GM20000 (cell line): ENCODE measurements at places on chromosomes 7 and 10.

- DNase-seq = no peak
These were observed 17.0 kb upstream of the LIMK1 start for GRCh38 chr7:74066626-74067025.

GRCh38 chr7:132117636-132118035 is 458.6 kb downstream of the PLXNA4 start:
- DNase-seq = no peak

DNA sequence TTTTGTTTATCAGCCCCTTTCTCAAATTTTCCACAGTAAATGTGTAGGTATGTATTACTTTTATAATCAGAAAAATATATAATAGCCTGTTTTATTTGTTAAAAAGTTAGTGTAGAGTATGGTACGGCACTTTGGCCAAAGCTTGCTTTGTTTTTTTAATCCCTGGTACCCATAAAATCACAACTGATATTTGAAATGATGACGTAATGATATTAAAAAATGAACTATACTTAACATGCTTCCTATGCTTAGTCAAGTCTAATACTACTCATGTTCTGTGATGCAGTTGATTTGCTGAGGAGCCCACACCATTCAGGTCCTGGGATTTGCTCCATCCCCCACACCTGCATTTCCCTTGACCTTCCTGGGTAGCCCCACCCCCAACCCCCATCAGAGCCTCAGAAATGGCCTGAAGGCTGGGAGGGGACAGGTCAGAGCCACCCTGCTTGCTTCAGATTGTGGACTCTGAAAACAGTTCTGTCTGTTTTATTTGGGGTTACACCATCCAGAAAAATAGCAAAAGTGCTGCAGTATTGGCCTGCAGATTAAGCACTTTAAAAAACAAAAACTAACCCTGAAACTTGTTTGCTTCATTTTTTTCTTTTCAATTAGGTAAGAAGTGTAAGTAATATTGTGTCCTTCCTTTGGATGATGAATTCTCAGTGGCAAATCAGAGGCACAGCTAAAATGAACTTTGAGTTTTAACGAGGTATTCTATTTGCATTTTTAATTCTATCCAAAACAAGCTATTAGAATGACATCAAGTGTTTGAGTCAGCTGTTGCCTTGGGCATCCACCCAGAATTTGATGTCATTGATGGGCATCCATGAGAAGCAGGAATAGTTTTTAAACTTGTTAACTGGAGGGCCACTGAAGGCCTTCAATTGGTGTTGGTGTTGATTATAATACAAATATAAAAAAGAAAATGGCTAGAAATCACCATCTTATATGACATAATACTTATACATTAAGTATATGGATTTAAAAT is 23.3 kb downstream of the PLCE1 start:
- no peak for DNase-seq

DNA sequence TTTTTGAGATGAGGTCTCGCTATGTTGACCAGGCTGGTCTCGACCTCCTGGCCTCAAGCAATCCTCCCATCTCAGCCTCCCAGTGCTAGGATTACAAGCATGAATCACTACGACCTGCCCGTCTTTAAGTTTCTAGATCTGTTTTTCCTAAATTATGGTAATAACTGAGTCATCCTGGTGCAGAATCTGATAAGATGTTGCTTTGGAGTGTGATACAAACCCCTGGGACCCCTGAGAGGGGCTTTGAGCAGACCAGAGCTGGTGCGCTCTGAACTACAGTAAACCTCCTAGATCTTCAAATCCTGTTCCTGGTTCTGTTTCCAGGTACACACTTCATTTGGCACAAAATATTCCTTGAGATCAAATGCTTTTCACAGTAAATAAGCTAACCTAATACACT is 34.2 kb downstream of the RPP38 start:
- no peak for DNase-seq

GRCh38 chr10:35347121-35347562 is 10.8 kb downstream of the CCNY start:
- no peak for DNase-seq

- DNase-seq = no peak
These were observed 12.4 kb upstream of the FZD1 start for GRCh38 chr7:91251877-91252276.

DNA sequence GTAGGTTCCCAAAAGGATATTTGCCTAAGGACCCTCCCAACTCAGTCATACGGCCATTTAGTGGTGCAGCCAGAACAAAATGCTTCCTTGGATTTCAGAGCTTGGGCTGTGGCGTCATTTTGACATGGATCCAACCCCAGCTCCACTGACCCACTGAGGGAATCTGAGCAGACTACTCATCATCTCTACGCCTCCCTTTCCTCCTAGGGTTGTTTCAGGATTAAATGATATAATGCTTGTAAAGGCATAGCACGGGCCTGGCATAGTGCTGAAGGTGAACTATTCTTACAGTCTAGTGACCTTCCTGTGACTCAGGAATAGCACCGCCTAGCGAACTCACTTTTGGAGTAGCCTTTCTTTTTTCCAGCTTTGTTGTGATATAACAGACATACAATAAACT is 70.3 kb upstream of the LOXL4 start:
- DNase-seq = no peak

DNA sequence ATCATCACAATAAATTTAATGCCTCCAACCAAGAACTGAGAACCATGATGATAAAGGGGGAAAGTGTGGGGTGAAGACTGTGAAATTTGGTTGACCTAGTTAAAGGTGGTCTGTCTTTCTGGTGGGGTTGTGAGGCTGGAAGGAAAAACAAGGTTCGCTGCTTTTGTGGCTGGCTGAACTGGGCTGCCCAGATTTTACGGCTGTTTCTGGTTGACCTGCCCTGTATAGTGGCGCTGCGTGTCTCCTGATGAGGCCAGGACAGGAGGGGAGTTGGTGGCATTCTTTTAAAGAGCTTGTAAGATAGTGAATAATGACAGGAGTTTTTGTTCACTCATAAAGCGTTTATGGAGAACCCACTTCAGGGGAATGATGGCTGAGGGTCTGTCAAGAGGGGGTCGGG is 101.8 kb downstream of the CYP26A1 start:
- no peak for DNase-seq

- DNase-seq = no peak
These were observed 3.3 kb downstream of the JMJD1C start for GRCh38 chr10:63462442-63462841.

- DNase-seq = no peak
These were observed 138.8 kb downstream of the DKK1 start for GRCh38 chr10:52452600-52453493.

- DNase-seq = no peak
These were observed 30.7 kb downstream of the ST8SIA6 start for GRCh38 chr10:17423632-17424186.

DNA sequence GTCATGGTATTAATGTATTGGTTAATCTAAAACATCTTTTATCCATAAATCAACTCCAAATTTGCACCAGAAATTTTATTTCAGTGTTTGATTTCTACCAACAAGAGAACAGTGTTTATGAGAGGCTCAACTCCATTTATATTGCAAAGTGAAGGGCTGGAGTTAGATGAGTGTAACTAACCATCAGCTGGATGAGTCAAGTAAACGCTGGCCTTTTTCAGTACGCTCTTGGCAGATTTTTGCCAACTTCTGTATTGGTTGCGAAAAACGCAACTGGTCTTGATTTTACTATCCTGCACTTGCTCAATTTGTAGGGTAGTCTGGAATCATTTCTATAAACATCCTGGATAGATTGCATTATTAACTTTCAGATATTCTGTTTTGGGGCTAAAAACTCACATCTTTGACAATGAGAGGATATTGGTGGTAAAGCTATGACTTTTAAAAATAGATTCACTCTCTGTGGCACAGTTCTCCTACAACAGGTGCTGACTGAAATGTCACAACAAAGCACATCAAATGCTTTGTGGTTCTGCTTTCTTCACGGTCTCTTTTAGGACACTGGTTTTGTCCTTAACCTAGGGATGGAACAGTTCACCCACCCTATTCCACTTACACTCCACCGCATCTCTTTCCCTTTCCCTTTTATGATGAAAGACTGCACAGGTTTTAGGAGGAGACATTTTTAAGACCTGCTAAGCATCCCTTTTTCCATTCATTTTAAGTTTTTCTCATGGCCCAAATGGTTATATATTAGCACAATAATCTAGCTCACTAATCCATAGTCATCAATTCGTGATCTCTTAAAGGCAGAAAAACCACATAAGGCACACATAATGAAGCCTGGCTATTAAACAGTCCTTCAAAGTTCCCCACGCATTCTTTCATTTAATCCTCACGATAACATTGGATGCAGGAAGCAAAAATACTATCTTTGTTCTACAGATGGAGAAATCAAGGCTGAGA is 12.8 kb downstream of the CACNA2D1 start:
- no peak for DNase-seq

DNA sequence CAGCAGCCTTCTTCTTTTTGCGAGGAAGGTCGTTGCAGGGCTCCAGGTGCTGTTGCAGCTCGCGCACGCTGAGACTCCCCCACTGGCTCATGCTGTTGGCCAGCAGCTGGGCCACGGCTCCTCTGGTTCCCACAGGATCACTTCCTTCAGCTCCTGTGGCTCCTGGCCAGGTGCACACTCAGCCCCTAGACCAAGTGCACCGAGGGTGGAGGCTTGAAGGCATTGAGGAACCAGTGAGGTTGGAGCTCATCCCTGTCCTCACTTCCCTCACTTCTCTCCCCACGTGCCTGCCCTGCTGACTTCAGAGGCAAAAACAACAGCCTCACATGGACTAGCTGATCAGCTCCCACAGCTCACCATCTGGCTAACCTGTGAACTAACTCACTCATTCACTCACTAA is 46.2 kb upstream of the ADRB1 start:
- DNase-seq = no peak

DNA sequence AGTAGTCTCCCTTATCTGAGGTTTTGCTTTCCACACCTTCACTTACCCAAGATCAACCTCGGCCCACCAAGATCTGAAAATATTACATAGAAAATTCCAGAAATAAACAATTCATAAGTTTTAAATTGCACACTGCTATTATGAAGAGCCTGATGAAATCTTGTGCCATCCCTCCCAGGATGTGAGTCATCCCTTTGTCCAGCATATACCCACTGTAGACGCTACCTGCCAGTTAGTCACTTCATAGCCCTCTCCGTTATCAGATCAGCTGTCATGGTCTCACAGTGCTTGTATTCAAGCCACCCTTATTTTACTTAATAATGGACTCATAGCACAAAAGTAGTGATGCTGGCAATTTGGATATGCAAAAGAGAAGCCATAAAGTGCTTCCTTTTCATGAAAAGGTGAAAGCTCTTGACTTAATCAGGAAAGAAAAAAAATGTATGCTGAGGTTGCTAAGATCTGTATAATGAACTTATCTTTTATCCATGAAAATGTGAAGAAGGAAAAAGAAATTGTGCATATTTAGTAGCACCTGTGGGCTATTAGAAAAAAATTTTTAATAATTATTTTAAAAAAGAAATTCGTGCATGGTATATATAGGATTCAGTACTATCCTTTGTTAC is 9.8 kb upstream of the MRPS16 start:
- DNase-seq = no peak

GRCh38 chr10:116849248-116850057 is at the start of gene ENO4:
TSS of gene ENO4 (plus strand) at chr10:116849499. CDS start at chr10:116849567, 68 bp downstream.
- DNase-seq = peak; percentile 55

DNA sequence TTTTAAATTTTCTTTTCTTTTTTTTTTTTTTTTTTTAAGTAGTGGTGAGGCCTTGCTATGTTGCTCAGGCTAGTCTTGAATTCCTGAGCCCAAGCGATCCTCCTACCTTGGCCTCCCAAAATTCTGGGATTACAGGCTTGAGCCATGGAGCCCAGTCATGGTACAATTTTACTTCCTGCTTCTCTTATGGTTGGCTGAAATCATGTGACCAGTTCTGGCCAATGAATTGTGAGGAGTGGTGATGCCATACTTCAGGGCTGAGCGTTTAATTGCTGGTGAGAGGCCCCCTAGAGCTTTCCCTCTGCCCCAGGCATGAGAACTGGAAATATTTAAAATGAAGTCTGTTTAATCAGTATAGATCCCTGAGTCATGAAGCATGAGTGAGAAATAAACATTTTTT is 22.2 kb upstream of the BAIAP2L1 start:
- no peak for DNase-seq

DNA sequence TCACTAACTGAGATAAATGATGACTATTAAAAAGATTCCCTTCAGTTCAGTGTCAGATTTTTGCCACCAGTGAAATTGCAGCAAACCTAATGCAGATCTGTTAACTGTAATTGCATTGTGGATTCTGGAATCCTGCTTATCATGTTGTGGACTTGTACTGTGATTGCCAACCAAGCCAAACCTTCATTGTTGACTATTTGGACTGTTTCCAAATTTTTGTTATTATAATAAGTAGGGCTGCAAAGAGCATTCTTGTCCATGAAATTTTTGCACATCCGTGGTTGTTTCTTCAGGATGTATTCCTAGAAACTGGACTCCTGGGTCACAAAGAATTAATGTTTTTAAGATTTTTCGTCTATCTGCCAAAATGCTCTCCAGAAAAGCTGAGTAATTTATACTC is 281.6 kb upstream of the ZMIZ1 start:
- no peak for DNase-seq

- no peak for DNase-seq
These were observed 6.3 kb downstream of the HOXA4 start for GRCh38 chr7:27124096-27124901.

DNA sequence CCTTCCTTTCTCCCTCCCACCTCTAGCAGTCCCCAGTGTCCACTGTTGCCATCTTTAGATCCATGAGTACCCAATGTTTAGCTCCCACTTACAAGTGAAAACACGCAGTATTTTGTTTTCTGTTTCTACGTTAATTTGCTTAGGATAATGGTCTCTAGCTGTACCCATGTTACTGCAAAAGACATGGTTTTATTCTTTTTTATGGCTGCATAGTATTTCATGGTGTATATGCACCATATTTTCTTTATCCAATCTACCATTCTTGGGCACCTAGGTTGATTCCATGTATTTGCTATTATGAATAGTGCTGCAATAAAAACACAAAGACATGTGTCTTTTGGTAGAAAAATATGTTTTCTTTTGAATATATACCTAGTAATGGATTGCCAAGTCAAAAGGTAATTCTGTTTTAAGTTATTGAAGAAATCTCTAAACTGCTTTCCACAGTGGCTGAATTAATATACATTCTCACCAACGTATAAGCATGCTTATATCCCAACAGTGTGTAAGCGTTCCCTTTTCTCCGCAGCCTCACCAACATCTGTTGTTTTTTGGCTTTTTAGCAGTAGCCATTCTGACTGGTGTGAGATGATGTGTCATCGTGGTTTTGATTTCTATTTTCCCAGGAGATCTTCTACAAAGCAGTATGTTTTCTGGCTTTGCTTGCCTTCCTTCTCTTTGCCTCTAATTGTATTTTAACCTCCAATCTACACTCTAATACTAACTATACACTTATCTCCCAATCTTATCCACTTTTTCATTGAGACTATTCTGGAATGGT is 179.5 kb upstream of the PHF14 start:
- no peak for DNase-seq

- DNase-seq = peak; percentile 84
These were observed 674 bp downstream of the AMZ1 start for GRCh38 chr7:2688409-2689342.

DNA sequence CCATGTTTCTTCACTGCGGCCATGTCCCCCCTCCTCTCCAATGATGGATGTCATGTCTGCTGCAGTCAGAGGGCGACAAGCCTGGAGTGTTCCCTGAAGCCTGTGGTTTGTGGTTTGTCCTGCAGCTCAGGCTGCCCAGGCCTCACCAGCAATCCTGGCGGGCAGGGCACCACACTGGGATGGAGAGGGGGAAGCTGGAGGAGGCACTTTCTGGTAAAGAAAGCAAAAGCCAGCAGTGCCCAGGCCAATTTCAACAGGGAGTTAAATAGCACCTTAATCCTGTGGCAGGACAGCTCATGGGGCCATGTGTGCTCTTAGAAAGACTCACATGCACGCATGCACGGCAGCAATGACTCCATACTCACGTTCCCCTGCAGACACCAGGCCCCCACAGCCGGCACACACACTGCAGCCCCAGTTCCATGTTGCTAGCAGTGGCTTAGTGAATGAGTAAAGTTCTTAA is 158.3 kb downstream of the EGFR start:
- no peak for DNase-seq
